ENCODE measurements at places on chromosomes 3 and 15.

DNA sequence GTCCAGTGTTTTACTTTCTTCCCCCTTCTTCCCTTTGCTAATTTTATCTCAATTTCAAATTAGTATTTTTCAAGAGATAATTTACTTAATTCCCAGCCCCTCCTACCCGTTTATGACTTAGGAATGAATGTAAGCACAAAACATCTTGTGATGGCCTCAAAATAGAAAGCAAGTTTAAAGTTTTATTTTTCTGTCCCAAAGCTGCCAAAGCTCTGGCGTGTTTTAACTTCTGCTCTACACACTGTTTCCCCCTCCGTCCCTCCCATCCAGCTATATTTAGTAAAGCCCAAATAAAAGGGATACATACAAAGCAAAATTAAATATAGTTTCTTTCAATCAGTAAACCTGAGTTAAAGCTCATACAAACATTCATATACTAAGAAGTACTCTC, 59.9 kb downstream of the IGF2BP2 start:
- DNase-seq: no peak

GRCh38 chr3:179739816-179740594, 87.2 kb downstream of the USP13 start:
- no peak for DNase-seq

- DNase-seq: no peak
These were observed 543.7 kb downstream of the FHIT start for GRCh38 chr3:60707452-60708020.

- no peak for DNase-seq
These were observed 508.3 kb downstream of the SOX2 start for GRCh38 chr3:182220013-182220412.

GRCh38 chr15:43968551-43968950, 141.7 kb downstream of the WDR76 start:
- DNase-seq: no peak

DNA sequence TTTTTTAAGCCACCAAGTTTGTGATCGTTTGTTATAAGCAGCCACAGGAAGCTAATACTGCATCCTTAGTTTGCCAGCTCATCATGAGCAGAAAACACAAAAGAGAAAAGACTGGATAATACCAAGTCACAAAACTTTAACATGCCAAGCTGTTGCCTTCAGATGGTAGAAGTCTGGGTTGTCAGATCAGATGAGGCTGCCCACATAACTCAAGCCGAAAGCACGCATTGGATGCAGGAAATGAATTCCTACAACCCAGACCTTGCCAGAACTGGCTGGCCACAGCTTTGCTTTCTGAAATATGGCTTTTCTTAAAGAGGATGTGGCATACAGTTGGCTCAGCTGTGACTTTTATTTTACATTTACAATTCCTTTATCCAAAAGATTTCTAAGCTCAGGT, 118.3 kb upstream of the NEO1 start:
- no peak for DNase-seq

GRCh38 chr15:32134842-32135241, 104.5 kb downstream of the CHRNA7 start:
- DNase-seq: no peak

GRCh38 chr3:138801792-138802191, 32.9 kb downstream of the PIK3CB start:
- DNase-seq: no peak

GRCh38 chr3:151372063-151372820, 12.3 kb downstream of the P2RY12 start:
- no peak for DNase-seq

DNA sequence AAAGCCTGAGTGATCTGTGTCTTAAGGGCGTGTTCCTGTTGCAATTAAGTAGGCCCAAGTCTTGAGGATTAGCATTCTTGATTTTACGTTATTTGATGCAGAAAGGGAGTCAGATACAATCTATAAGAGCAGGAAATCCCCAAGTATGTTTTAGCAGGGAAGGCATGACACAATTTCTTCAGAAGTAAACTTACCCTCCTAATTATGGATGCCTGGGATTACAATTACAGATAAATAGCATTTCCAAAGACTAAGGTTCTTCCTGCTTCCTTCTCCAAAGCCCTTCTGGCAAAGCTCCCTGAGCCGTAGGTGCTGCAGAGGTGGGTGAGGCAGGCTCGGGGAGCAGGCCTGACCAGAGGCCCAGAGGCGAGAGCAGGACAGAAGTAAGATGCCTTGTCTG, 34.9 kb upstream of the ST6GAL1 start:
- DNase-seq: no peak

GRCh38 chr15:66231394-66232266, 21.9 kb downstream of the MEGF11 start:
- no peak for DNase-seq

GRCh38 chr3:111584744-111585143, 10.4 kb downstream of the ZBED2 start:
- DNase-seq: no peak

DNA sequence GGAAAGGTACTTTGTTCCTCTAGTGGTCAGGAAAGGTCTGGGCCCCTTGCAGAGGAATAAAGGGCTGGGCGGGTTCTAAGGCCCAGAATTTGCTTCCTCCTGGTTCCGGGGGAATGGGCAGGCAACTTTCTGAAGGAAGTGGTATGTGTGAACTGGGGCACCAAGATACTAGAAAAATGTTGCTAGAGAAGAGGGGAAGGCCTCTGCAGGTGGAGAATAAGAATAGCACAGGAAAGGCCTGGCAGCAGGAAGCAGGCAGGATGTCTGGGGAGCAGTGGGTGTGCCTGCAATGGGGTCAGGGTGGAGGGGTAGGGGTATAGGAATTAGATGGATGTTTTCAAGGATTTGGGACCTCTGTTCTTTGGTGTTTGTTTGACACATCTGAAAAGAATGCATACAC, 2.0 kb downstream of the SLC22A13 start:
- DNase-seq: no peak

Data from AML-193 (cell line).